ENCODE measurements at places on chromosomes 5 and 9.

DNA sequence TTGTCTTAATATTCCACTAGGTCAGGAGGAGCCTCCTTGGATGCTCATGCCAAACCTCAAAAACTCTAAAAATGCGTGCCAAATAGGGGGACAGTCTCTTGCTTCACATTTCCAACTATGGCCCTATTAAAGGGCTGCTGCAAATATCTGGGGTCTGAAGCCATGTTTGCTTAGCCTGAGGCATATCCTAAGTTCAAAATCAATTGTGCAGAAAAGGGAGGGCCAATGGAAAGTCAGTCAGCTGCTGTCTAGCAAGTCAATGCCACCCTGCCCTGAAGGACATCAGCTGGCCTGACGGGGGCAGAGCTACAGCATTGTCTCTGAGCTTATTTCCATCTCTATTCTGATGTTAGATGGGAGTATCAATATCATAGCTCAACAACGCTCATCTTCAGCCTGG, 93.6 kb downstream of the SH3TC2 start:
- DNase-seq: no peak

DNA sequence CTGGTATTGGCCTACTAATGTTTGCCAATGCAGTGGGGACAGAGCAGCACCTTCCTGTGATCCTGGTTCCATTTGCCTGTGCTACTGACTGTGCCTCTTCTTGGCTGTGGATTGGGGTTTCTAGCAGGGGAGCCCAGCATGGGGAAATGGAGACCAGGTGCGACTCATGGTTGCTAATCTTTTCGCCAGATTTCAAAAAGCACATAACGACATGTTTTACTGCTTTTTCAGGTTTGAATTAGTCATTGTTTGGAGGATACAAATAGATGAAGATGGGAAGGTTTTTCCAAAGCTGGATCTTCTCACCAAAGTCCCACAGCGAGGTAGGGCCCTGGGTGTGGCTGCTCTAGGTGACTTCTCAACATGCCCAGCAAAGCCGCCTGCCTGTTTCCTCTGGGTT, 57.6 kb downstream of the IPPK start:
- DNase-seq: no peak

DNA sequence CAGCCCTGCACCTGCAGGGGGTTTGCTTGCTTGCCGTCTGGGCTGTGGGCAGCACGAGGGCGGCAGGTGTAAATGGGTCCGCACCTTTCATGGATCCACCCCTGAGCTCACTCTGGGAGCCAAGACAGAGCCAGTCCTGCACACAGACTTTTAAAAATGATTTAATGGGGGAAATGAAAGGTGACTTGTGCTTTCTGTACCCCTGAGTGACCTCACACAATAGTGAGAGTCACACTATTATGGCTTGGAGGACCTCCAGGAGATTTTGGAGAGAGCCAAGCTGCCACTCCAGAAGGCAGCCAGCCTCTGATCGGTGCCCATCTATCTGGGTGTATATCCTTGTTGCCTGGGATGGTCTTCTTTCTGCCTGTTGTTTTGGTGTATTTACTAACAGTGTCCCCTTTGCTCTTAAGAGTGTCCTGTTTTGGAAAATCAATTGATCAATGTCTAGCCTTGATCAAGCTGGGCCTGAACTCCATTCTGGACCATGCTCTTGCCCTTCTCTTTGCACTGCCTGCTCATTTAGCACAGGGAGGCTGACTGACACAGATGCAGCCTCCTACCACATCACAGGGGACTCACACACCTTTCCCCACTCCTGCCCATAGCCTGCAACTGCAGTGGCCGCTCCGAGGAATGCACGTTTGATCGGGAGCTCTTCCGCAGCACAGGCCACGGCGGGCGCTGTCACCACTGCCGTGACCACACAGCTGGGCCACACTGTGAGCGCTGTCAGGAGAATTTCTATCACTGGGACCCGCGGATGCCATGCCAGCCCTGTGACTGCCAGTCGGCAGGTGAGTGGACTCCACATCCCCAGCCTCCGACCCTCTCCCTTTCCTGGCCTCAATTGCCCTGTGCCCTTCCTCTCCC, 29.5 kb downstream of the LAMC3 start:
- DNase-seq: no peak

- DNase-seq: no peak
These were observed 80.2 kb upstream of the PANK3 start for GRCh38 chr5:168659286-168659847.

GRCh38 chr5:5906778-5907177, 471.6 kb downstream of the MED10 start:
- no peak for DNase-seq

DNA sequence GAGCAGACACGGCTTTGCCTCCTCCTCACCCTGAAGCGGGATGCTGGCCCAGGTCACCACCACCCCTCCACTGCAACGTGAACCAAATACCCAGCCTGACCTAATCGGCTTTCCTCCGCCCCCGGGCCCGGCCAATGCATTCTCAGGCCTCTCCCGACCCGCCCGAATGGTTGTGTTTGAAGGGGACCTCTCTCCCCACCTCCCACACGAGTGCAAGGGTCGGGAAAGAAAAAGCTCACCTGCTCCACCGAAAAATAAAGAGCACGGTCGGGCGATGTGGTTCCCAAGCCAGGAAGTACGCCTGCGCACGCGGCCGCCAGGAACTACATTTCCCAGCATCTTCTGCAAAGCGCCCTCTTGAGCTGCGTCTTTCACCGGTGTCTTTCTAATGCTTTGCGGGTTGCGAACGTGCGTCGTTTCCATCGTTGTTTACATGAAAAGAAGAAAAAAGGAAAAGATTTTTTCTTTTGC, at the start of gene ZNF883:
Gene ZNF883, minus strand, starts transcription at position 282 of the 471 bp plus-strand sequence.
- DNase-seq: no peak

DNA sequence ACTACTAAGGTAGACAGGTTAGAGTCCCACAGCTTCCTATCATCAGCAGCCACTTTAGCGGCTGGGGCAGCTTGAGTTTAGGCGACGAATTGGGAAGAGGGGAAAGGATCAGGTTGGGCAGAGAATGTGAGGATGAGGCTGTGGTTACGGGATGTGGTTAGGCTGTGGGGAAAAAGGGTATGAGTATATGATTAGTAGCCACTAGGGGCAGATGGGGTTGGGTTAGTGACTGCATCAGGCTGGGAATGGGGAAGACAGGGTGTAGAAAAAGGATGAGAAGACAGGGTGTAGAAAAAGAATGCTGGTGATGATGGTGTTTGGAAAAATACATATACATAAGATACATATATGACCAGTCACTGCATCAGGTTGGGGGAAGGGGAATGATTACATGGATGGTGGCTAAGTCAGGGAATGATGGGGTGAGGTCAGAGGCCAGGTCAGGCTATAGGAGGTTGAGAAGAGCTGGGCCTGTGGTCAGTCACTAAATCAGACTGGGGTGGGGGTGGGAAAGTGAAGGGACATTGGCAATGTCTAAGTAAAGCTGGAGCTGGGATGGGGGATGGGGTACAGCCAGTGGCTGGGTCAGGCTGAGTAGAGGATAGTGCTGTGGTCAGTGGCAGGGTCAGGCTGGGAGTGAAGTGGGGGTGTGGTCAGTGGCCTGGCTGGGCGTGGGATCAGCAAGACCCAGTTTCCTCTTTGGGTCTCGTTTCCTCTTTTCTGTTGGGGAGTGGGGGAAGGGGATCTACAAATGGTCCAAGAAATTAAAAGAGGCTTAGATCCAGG, 2.1 kb downstream of the TLN1 start:
- DNase-seq: no peak

DNA sequence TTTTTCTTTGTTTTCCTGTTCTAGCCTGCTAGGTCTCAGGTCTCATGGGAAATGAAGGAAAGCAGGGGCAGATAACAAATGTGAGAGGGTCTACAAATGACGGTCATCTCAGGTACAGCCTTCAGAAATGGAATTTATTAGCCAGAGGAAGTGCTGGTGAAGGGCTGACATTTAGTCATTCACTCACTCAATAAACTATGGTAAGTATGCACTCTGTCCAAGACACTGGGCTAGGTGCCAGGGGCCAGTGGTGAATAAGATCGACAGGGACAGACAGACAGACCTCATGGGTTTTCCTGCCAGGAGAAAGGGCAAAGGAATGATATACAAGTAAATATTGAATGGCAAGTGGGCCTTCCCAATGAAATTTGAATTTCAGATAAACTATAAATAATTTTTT, 6.3 kb downstream of the PDE6A start:
- DNase-seq: no peak

- DNase-seq: no peak
These were observed 77.6 kb downstream of the PRLR start for GRCh38 chr5:35152733-35153132.

- DNase-seq: no peak
These were observed 2.0 kb upstream of the ZNF462 start for GRCh38 chr9:106860721-106861639.

DNA sequence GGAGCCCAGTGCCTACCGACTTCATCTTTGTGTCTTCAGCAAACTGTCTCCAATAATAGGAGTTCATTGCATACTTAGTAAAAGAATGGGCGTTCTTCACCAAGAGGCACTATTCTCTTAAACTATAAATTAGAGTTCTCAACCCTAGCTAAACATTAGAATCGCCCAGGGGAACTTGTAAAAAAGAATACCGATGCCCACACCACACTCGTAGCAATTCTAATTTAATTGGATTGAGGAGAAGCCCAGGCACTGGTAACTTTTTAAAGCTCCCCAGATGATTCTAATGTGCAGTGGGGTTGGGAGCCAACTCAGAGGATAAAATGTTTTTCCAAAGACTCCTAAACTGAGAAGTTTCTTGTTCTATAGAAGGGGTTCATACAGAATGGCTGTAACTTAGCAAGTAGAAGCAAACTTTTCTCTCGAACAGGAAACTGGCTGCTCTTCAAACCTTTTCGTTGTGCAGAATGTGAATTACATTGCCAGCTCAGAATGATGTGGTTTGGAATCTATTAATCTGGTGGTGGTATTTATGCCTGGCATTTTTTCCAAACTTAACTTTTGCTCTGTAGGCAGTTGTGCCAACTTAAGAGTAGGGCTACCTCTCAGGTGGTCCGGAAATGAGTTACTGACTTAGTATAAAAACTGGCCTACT, 26.4 kb upstream of the NFIB start:
- no peak for DNase-seq

DNA sequence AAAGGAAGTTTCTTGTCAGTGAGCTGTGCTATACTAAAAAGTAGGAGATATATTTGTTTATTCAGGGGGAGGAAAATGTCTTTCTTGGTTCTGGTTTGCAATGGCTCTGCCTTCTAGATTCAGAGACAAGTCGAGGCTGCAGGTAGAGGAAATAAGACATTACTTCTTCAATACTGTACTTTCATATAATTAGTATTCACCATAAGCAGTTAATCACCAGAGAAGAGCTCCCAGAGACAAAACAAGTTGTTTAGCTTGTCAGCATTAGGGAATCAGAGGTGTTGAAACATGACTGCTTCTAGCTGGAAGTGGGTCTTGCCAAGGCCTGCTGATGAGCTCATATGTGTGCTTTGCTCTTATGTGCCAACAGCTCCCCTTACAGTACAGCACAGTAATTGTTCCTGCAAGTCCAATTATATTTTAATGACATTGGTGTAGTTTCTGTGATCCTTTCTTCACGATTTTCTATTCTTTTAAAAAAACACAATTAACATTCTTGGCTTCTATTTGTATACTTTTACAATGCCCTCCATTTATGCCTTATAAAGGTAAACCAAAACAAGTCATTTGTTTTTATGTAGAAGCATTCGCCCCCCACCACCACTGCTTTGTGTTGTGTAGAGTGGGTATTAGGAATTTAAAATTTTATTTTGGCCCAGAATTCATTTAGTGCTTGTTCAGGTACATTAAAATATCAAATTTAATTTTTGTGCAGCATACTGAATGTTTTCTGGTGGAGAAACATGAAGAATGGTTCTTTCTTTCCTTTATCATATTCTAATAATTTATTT, 112.2 kb downstream of the RPS23 start:
- DNase-seq: peak; percentile 77

GRCh38 chr9:134052941-134053340, 14.9 kb downstream of the BRD3 start:
- DNase-seq: no peak

DNA sequence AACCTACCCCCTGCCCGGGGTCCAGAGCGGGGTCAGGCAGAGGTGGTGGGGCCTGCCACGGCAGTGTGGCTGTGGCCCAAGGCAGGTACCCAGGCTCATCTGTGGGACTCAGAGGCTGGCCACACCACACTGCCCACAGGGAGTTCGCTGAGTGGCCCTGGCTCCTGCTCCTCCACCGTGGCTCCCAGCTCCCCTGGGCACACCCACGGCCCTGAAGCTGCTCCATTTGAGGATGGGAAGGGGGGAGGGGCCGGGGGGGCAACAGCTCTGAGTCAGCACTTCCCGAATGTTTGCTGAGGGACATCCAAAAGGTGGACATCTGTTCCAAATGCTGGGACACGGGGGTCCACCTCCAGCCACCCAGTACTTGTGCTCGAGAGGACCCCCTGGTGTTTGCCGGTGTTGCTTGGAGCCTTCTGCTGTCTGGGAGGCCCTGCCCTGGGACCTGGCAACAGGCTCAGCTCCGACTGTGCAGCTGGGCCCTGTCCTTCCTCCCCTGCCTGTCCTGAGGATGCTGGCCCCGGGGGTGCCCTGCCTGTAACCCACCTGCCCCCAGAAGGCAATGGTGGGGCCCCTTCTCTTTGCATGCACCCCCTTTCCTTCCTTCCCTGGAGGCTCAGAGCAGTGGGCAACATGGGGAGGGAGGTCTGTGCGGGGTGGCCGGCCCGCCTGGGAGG, 2.5 kb upstream of the NRARP start:
- no peak for DNase-seq

DNA sequence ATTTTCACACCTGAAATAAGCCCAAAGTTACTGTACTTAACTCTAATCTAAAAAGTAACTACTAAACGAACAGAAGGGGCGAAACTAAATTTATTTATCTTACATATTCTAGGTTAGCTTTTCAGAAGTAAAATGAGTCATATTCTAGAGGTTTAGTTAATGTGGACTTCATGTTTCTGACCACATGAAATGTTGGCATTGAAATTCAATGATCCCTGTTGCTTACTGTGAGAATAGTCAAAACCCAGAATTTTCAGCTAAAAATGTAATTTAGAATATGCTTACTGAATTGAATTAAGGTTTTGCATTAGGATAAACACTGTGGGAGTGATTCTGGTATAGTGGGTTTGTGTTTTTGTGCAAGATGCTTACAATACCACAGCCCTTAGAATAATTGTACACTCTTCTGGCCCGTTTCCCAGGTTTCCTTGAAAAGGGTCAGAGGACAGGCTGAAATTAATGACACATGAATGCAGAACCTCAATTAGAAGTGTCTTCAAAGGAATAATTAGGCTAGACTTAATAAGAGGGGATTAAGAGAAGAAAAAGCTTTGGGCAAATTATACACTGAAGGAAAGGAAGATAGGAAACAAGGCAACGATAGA, 1.4 kb upstream of the SNX18 start:
- no peak for DNase-seq

DNA sequence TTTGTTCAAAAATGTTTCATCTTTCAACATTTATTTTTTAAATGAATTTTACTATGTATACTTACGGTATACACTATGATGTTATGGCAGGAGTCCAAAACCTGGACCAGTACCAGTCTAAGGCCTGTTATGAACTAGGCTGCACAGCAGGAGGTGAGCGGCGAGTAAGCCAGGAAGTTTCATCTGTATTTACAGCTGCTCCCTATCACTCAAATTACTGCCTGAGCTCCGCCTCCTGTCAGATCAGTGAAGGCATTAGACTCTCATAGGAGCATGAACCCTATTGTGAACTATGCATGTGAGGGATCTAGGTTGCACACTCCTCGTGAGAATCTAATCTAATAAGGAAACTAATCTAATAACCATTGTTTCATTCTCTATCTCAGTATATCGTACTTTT, 715.5 kb upstream of the PTPRD start:
- no peak for DNase-seq

GRCh38 chr5:116058346-116058936, 26.2 kb downstream of the ARL14EPL start:
- DNase-seq: no peak
